T-helper 22 cell (primary cell): ENCODE measurements at places on chromosomes 7 and 10.

GRCh38 chr7:108808549-108809266 is 239.0 kb downstream of the DNAJB9 start:
- DNase-seq = no peak

DNA sequence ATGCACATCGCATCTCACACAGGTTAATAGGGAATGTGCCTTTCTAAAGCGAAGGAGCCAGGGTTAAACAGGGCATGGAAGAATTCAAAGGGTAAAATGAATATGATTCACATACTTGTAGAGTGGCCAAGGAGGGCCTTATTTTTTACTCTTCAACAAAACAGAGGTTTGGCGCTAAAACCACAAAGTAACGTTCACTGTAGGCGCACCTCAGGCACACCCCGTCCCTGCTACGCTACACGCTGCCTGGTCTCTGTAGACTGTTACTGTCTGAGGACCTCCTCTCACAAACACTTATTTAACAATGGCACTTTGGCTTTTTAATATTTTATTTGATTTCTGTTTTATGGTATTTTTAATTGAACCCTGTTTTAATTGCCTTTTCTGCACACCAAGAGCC is 462.1 kb upstream of the GALNT17 start:
- DNase-seq = no peak

DNA sequence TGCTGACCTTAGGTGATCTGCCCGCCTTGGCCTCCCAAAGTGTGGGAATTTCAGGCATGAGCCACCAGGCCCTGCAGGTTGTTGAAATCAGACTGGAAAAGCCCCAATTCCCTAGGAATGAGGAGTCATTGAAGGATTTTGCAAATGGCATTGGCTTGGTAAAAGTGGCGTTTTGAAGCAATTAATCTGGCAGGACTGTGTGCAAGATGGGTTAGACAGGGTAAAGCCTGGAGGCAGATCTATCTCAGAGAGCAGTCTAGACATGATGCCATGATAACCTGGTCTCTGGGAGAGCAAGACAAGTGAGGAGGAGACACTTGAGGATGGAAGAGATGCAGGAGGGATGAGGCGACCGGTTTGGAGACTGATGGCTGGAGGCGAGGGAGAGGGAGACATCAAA is 45.7 kb upstream of the UBE2H start:
- DNase-seq = no peak

DNA sequence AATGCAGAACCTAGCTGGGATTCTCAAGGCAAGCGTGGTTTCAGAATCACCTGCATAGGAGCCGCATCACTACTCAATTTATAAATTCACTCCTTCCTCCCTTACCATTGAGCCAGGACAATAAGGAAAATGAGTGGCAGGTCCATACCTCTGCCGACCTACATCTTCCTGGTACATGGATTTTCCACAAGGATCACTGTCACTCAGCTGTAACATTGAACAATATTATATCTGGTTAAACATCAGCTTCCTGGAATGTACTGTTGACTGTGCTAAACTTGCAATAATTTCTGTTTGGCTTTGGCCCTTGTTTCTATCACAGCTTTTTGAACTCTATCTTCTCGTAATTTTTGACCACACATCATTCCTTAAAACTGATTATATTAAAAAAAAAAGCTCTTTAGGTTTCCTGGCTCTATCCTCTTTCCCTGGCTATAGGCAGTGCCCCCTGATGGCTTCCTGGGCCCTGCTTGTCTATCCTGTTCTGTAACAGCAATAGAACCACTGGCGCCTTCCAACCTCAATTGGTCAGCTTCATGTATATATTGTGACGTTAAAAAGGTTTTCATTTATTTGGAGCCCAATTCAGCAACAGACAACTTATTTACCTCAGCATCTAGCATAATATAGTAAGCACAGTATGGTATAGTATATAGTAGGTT is 59.2 kb downstream of the RNLS start:
- DNase-seq = no peak

DNA sequence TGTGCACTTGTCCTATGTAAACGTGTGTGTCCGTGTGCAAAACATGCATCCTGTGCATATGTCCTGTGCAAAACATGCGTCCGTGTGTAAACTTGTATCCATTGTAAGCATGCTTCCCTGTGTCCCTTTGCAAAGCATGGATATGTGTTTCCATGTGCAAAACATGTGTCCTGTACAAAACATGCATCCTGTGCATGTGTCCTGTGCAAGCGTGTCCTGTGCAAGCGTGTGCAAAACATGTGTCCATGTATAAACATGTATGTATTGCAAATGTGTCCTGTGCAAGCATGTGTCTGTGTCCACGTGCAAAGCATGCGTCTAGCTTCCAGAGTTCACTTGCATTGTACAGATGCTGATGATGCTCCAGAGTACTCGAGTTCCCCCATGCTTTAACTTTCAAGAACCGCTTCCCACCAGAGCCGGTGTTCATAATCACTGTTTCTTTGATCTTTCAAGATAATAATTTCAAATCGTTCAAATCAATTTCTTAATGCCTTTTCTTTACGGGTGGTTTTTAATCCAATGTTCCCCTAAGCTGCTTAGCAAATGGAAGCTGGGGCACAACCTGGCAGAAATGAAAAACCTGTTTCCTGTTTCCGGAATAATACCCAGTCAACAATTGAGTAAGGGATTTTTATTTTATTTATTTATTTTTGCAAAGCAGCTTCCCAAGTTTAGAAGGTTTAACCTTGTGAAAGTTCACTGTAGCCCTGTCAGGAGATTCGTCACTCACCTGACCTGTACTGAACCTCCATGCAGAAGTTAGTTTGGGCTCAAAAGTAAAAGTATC is 641 bp upstream of the ASB13 start:
- DNase-seq = no peak

DNA sequence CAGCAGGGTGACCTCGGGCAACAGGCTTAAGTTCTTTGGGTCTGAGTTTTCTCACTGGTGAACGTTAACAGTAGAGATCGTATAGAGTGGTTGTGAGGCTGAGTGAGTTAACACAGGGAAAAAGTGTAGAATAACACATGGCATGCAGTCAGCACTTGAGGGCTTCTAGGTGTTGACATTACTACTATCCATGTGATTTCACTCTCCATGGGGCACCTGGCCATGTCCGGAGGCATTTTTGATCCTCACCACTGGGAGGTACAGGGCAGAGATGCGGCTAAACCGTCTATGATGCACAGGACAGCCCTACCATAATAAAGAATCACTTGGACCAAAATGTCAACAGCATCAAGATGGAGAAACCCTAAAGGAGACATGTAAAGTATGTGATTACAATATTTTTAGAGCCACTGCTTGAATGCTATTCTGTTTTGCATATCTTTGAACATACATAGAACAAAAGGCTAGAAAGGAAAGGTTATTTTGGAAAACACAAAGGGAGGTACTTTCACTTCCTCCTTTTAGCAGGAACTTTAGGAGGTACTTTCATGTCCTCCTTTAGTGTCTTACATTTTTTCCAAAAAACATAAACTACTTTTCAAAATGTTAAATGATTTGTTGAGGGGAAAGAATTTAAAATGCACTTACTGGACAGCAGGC is 44.3 kb downstream of the NOD1 start:
- no peak for DNase-seq

DNA sequence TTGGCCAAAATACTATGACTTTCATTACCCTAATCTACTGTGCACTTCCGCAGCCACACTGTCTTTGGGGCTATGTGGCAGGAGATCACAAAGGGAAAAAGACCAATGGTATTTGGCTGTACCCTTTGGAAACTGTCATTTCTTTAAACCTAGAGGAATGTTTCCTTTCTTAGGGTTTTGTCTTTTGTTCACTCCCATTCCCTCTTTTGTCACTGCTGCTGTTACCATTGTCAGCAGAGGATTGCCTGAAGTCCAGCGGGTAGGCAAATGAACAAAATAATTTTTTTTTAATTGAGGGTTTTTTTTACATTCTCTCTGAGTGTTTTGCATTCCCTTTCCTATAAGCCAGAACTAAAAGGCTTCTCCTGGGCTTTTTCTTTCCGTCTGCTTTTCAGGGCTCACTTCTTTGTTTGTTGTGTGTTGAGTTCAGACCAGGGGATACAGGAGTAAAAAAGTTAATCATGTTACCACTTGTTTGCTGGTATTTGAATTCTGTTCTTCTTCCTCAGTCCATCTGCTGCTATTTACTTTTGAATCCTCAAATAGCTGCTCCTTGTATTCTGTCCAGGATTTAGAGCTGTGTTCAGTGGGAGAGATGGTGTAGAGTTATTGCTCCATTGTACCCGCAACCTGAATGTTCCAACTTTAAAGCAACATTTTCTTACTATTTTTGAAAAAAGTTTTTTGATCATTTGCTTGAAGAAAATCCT is 374.6 kb downstream of the SUGCT start:
- no peak for DNase-seq

- DNase-seq = no peak
These were observed 17.6 kb downstream of the MINDY3 start for GRCh38 chr10:15842556-15843169.

- DNase-seq = no peak
These were observed 53.2 kb downstream of the GAD2 start for GRCh38 chr10:26269754-26270153.

DNA sequence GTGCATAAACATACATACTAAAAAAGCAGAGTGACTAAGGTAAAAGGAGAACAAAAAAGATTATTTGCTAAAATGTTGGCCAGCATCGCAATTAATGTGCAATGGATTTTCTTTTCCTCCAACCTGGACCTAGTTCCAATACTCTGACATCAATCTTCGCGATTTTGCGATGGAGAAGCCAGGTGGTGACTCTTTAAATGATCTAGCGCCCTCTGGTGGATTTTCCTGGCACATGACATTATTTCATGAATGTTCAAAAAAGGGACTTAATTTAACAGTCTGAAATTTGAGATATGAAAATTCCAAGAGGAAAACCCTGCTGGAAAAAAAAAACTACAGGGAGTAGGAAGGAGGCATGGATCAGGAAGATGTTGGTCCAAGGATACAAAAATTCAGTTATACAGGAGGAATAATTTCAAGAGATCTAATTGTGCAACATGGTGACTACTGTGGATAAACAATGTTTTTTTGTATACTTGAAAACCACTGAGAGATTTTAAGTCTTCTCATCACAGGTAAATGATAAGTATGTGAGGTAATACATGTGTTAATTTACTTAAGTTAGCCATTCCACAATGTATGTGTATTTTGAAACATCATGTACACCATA is 4.3 kb upstream of the KCNMA1 start:
- DNase-seq = no peak

DNA sequence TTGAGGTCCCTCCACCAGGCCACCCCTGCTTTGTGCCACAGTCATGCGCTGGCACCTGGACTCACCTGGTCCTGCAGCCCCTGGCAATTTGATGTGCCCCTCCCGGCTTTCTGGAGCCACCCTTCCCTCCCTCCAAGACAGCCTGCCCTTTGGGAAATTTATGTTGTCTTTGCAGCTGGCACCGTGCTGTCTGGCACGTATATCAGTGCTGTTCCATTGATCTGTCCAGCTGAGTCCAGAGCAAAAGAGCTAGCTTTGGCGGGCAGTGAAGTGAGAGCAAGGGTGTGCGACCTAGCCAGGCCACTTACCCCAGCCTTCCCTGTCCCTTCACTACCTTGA is 5.7 kb downstream of the RARRES2 start:
- no peak for DNase-seq

GRCh38 chr10:33129996-33130386 is 172.0 kb upstream of the ITGB1 start:
- DNase-seq = no peak

DNA sequence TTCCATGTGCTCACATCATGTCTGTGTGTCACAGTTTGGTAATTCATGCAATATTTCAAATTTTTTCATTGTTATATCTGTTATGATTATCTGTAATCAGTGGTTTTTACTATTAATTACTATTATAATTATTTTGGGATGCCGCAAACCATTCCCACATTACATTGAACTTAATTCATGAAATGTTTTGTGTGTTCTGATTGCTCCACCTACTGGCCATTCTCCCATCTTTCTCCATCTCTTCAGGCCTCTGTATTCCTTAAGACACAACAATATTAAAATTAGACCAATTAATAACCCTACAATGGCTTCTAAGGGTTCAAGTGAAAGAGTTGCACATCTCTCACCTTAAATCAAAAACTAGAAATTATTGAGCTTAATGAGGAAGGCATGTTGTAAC is 398.5 kb downstream of the PCDH15 start:
- DNase-seq = no peak

DNA sequence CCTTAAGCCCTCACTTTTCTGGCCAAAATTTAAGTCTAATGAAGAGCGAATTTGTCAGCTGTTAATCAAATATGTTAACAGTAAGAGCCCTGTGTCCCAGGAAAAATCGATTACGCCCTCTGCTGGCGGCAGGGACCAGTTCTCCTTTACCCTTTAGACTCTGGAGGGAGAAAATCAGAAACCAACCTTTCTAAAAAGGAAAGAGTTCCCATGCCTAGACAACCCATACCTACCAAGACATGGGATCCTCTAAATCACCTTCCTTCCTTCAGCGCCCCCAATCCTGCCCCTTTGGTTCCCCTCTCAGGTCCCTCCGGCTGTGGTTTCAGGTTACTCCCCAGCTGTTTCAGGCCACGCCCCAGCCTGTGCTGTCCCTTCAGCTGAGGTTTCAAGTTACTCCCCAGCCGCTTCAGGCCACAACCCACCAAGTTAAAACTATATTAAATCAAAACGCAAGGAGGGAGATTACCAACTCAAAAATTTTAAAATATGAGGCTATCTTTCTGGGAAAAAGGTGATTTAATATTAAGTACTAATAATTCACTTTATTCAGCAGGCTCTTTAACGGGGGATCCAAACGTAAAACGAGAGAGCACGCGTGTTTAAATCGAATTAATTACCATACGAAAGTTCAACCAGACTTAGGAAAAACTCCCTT is 1.4 kb upstream of the AKR1B15 start:
- peak; percentile 15 for DNase-seq

DNA sequence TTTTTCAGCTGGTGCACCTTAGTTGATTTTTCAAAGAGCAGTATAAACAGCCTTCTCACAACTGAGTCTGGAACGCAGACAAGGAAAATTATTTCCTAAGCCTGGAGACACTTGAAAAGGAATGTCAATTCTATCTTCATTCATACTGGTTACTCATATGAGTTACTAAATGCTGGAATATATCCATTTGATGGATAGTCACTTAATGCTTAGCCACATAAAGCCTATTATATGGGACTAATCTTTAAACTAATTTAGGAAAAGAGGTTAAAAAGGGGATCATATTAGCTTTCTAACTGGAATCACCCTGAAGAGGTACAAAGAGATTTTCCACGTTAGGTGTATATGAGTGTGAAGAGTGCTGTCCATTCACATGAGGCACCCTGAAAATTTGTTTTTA is 1.7 kb upstream of the HOXA4 start:
- DNase-seq = no peak

- DNase-seq = no peak
These were observed 85.8 kb downstream of the HGF start for GRCh38 chr7:81684033-81684432.

DNA sequence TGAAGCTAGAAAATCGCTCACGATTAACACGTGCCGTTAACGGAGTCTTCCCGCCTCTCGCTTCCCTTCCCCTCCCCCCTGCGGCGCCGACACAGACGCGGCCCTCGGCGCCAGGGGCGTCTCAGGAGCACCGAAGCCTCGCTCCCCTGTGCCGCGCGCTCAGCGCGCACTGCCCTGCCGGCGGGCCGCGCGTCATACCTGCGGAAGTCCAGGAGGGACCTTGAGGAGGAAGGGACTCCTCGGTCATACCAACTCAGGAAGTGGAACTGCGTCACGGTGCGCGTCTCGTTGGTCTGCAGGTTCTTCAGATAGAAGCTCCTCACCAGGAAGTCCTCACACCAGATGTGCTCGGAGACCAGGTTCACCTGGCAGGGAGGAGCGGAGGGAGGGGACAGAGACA is 239.6 kb downstream of the DNAJB6 start:
- peak; percentile 32 for DNase-seq

GRCh38 chr10:132447446-132448247 is 50.6 kb downstream of the PWWP2B start:
- peak; percentile 81 for DNase-seq
